ENCODE measurements at places on chromosomes 12 and 14.
A peak's percentile ranks its signal among the peaks of the same experiment; 100 is the strongest.

DNA sequence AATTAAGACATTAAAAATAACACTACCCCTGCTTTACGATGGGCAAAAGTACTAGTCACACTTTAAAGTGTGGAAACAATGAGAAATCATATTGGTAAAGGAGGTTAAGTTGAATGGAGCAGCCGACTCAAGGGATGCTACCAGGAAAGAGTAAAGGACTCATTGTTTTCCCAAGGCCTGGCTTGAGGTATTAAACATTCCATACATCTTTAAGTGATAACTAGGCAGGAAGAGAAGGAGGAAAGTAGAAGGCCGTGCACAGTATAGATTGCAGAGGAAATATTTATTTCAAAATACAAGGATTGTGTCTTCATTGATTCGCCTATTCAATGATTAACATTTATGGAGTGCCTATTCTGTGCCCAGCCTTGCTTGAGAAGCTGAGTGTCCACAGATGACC, 20.6 kb upstream of the YARS2 start:
- no peak for DNase-seq

DNA sequence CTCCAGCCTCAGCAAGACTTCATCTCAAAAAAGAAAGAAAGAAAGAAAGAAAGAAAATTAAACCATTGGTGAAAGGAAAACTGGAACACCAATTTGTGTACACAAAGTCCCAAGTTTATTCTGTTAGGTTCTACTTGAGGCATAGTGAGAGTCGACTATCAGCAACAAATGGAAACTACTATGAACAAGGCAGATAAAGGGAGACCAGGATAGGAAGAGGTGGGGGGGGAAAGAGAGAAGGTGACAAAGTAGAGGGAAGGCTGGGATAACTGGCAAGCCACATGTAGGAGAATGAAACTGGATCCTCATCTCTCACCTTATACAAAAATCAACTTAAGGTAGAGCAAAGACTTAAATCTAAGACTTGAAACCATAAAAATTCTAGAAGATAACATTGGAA, 25.6 kb downstream of the TFCP2 start:
- no peak for DNase-seq

- no peak for DNase-seq
Measured at GRCh38 chr14:78341827-78342389, 171.7 kb downstream of the NRXN3 start.

GRCh38 chr12:104725610-104726009, 232.5 kb downstream of the SLC41A2 start:
- DNase-seq = no peak

GRCh38 chr14:78725086-78725485, 554.9 kb downstream of the NRXN3 start:
- peak; percentile 11 for DNase-seq

GRCh38 chr14:92392711-92393110, 69.7 kb downstream of the SLC24A4 start:
- DNase-seq = no peak

All from GM23338 (cell line).